Activated gamma-delta T cell (primary cell): ENCODE measurements at places on chromosomes 12 and 14.

- no peak for DNase-seq
Observed at GRCh38 chr14:22778084-22778483, 11.6 kb downstream of the OXA1L start.

- no peak for DNase-seq
Observed at GRCh38 chr12:92143686-92144630, 1.7 kb downstream of the BTG1 start.

DNA sequence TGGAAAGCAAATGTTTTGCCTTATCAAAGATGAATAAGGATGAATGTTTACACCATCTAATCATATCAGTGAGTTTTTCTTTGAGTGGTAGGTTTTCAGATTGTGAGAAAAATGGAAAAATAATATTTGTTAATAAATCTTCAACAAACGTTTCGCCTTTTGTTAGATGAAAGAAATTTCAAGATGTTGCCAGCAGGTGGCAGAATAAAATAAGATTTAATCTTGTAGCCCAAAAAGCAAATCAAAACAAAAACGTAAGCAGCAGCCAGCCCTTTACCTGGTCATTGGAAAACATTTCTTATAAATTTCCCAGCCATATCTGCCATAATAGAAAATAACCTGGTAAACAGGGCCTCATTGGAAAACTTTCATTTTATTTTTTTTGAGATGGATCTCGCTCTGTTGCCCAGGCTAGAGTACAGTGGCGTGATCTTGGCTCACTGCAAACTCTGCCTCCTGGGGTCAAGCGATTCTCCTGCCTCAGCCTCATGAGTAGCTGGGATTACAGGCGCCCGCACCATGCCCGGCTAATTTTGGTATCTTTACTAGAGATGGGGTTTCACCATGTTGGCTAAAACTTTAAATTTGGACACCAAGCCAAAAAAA lies 15.4 kb upstream of the TMEM120B start:
- DNase-seq, result no peak

DNA sequence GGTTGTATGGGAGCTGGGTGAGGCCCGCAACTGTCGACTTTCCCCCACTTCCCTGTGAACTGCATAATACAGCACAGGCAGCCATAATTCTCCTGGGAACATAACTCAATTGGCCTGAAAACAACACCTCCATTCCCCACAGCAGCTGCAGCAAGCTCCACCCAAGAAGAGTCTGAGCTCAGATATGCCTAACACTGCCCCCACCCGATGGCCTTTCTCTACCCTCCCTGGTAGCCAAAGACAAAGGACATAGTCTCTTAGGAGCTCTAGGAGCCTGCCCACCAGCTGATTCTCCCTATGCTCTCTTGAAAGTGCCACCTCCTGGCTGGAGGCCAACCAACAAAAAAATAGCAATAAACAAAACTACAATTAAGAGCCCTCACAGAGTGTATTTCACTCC lies 542.7 kb upstream of the LMO3 start:
- no peak for DNase-seq

DNA sequence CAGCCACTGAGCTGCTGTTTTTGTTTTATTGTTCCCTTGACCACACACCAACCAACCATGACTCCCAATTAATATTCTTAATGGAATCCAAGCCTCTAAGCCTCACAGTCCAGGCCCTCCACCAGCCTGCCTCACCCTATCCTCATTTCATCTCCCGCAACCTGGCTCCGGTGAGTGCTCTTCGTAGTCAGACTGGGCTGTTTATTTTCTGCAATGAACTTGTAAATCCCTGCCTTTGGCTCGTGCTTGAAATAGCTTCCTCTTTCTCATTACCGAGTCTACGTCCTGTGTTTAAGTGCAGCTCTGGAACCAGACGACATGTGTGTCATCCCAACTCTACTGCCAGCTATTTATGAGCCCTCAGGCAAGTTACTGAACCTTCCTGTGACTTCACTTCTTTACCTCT lies 12.4 kb upstream of the ETFBKMT start:
- DNase-seq, result no peak

DNA sequence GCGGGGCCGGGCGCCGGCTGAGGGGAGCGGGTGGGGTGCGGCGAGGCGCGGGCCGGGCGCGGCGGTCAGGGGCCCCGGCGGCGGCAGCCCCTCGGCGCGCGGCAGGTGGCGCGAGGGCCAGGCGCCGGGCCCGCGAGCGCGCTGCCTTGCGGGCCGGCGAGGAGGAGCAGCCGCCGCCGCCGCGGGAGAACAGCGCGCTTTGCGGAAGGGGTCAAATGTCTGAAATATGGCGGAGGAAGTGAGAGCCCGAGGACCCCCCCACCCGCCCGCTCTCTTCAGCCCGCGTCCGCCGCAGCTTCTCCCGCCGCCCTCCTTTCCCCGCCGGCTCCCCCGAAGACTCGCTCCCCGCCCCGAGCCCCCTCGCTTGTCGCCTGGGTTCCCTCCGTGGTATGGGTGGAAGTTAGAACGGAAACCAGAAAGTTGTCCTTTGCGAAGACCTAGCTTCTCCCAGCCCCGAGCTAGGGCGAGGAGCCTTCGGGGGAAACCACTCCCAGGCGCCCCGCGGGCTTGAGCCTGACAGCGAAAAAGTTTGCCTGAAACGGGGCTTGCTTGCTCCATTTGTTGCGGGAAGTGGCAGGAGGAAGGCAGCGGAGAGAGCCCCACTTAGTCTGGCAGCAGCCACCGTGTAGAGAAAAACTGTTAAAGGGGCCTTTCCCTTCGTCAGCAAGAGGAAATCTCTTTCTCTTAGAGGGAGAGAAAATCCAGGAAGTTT lies 551 bp downstream of the RAP1B start:
- DNase-seq, result peak; percentile 46

- DNase-seq, result no peak
Observed at GRCh38 chr12:53677800-53678148, 1.9 kb upstream of the ATP5MC2 start.

DNA sequence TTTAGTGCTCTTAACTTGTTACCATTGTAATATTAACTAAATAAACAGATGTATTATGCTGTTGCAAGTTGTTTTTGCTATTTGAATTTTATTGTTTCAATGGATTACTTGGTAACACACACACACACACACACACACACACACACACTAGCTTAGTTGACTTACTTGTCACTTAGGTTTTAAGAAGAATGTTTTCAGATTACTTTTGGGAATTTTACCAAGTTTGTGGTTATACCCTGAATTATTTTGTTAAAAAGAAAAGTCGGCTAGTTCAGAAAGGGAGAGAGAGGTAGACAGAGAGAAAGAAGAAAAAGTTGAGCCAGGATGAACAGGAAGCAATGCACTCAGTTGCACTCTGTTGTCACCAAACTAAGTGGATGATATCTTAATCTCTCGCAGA lies 5.3 kb downstream of the SSTR1 start:
- no peak for DNase-seq

DNA sequence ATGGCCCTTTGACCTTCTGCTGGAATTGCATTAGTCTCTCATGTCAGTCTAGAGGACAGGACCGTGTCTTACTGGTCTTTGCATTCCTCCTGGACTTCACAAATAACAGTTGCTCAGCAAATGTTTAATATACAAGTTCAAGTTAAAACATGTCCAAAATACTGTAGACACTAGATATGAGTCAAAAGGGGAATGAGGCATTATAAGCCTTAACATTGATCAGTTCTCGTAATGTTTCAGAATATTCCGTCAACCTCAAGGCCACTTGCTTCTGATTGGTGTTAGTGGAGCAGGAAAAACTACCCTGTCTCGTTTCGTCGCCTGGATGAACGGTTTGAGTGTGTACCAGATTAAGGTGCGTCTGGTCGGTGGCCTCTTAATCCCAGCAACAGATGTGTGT lies 59.9 kb downstream of the HSP90AA1 start:
- DNase-seq, result no peak

DNA sequence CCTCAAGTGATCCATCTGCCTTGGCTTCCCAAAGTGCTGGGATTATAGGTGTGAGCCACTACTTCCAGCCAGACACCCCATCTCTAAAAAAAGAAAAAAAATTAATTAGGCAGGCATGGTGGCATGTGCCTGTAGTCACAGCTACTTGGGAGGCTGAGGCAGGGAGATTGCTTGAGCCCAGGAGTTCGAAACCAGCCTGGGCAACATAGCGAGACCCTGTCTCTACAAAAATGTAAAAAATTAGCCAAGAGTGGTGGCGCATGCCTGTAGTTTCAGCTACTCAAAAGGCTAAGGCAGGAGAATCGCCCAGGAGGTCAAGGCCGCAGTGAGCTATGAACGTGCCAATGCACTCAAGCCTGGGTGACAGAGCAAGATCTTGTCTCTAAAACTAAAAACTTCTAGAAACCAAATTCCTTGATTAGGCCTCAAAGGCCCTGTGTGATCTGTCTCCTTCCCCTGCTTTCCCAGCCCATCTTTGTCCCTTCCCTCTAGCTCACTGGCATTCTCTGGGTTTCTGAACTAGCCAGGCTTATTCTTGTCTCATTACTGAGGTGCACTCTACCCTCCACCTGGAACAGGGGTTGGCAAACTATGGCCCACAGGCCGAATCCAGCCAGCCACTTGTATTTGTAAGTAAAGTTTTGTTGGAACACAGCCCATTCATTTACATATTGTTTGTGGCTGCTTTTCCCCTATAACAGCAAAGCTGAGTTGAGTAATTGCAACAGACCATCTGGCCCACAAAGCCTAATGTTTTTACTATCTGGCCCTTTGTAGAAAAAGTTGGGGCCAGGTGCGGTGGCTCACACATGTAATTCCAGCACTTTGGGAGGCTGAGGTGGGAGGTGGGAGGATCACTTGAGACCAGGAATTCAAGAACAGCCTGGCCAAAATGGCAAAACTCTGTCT lies 17.2 kb upstream of the TPCN1 start:
- DNase-seq, result no peak

GRCh38 chr14:90336985-90337384 lies 5.2 kb upstream of the NRDE2 start:
- DNase-seq, result no peak

DNA sequence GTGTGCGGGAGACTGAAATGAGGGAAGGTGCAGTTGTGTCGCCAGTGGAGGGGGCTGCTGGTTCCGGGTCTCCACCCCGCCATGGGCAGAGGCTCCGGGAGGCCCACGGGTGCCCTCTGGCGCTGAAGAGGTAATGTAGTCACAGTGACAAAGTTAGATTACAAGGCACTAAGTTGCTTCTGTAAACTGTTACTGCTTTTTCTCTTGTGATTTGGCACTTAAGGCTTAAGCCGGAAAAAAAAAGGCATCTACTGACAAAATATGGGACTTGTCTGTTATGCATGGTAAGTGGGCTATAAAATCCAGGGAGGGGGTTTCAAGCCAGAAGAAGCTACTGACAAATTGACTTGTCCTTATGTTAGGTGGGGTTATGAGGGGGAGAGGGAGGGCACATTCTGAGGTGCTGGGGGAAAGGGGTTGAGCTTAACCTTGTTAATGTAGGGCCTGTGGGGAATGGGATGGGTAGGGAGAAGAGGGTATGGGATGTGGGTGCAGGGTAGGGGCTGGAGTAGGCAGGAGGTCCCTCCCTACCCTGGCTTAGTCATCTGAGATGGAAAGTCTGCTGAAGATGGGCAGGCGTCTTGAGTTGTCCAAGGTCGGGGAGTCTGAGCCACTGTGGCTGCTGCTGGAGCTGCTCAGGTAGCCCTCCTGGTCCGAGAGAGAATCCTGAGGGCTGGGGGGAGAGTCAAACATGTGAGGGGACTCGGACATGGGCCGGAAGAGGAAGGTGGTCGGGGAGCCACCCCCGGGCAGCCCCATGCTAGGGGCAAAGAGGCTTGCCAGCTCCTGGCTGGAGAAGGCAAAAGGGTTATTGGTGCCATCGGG lies 3.7 kb downstream of the ZFP36L1 start:
- peak; percentile 60 for DNase-seq

- DNase-seq, result no peak
Observed at GRCh38 chr12:15749937-15750336, 39.3 kb downstream of the EPS8 start.

DNA sequence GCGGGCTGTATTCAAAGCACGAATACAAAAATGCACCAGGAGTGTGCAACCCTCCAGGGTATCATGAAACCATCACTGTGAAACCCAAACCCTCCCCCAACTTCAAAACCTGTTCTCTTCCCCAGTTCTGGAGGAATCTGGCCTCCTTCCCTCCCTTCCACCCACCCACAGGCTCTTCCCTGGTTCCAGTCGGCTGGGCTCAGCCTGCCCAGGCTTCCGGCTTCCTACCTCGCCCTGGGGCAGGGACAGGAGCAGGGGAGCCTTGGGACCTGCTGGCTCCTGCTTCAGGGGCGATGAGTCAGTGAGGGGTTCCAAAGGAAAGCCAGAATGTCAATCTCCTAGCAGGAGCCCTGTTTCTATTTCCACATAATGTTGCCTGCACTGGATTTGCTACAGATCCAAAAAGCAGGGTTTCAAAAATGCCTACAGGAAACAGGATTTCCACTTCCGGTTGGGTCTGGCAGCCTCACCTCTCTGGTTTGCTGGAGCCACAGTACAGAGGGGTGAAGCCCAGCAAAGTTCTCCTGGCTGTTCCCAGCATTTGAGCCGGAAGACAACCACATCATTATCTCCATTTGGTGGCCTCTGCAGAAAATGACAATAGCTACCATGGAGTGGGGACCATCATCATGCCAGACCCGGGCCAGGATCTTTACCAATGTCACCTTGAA lies 278.3 kb downstream of the DPF3 start:
- DNase-seq, result no peak

- no peak for DNase-seq
Observed at GRCh38 chr12:127127897-127128296, 1139.1 kb upstream of the TMEM132C start.

- DNase-seq, result no peak
Observed at GRCh38 chr12:6787309-6787708, 2.0 kb upstream of the CD4 start.

GRCh38 chr12:3255057-3255456 lies 177.9 kb downstream of the TSPAN9 start:
- DNase-seq, result no peak

GRCh38 chr14:103594265-103594664 lies 31.5 kb downstream of the COA8 start:
- no peak for DNase-seq

- no peak for DNase-seq
Observed at GRCh38 chr12:91741932-91742331, 403.7 kb downstream of the BTG1 start.

- DNase-seq, result no peak
Observed at GRCh38 chr12:57109207-57110103, 1.7 kb downstream of the STAT6 start.

DNA sequence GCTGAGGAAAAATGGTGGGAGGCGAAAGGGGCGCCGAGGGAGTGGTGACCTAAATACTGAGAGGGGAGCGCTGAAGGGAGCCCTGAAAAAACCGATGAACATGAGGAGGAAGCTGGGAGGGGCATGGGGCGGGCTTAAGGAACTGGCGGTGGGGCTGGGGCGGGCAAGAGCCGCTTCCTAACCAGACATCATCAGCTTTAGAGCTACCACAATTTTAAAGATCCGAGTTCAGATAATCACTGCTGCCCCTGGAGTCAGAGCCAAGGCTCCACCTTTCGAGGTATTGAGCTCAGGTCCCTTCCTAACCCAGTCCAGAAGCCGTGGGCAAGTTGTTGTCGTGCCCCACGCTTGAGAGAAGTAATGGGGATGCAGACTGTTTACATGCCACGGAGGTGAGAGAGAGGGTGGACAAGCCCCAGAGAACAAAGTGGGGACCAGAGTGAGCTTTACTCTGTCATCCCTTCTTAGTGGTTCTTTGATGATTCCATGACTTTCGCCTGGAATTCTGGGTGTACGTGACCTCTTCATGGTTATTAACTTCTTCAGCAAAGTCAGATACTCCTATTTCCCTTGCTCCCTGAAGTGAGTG lies 393 bp downstream of the ORMDL2 start:
- no peak for DNase-seq
